Activated CD8-positive, alpha-beta memory T cell treated with anti-CD3 and anti-CD28 coated beads, Interleukin-2, amount 50 U/mL, for 4 hours (primary cell): ENCODE measurements at places on chromosomes 12 and 14.

DNA sequence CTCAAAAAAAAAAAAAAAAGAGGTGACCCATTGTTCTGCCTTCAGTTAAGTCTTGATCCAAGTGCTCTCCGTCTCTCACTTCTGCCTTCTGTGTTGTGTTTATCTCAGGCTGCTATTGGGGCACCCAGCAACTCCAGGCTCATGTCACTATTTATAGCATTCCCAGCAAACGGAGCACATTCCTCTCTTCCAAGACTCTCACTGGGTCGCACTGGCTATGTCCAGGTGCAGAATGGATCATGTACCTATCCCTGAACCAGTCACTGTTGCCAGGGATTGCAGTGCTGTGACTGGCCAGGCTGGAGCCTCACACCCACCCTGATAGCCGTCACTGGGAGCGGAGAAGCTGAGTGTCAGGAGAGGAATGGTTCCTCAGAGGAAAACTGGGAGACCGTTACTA is 31.2 kb downstream of the RHOF start:
- DNase-seq: no peak

DNA sequence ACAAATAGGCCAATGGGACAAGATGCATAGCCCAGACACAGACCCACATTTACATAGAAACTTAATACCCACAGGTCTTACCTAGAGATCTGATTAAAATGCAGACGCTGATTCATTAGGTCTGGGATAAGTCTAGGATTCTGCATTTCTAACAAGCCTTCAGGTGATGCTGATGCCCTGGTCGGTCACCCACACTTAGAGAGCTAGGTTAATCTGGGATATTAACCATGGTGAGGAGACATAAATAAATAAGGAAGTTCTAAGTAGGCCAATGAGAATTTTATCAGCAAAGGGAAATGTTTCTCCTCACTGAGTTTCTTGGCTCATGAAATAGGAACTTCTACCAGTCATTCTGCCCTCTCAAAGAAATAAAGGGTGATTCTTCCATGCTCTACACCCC is 120.1 kb downstream of the BMP4 start:
- DNase-seq: no peak

DNA sequence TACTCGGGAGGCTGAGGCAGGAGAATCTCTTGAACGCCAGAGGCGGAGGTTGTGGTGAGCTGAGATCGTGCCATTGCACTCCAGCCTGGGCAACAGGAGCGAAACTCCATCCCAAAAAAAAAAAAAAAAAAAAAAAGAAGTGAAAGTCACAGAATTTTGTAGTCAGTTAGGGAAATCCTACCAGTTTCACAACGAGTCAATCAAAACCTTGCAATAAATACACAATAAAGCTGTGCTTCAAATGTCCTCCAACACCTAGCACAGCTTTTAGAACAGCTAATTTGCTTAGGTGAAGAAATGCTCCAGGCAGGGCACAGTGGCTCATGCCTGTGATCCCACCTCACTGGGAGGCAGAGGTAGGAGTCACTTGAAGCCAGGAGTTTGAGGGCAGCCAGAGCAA is 112.8 kb upstream of the ATF7IP start:
- DNase-seq: no peak

DNA sequence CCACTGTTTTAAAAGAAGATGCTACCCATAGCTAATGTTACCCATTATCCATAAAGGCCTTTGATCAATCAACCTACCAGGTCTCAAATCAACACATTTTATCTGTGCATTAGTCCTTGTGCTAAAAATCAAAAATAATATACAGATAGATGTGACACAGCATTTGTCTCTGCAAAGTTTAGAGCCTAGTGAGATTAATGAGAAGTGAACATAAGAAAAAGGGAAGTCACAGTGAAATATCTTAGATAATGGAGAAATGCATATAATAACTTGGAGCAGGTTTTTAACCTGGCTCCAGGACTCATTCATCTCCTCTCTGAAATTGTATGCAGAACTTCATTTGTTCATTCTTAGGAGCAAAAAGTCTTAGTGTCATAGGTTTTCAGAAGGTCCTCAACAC is 7.2 kb downstream of the PDE3A start:
- DNase-seq: no peak

DNA sequence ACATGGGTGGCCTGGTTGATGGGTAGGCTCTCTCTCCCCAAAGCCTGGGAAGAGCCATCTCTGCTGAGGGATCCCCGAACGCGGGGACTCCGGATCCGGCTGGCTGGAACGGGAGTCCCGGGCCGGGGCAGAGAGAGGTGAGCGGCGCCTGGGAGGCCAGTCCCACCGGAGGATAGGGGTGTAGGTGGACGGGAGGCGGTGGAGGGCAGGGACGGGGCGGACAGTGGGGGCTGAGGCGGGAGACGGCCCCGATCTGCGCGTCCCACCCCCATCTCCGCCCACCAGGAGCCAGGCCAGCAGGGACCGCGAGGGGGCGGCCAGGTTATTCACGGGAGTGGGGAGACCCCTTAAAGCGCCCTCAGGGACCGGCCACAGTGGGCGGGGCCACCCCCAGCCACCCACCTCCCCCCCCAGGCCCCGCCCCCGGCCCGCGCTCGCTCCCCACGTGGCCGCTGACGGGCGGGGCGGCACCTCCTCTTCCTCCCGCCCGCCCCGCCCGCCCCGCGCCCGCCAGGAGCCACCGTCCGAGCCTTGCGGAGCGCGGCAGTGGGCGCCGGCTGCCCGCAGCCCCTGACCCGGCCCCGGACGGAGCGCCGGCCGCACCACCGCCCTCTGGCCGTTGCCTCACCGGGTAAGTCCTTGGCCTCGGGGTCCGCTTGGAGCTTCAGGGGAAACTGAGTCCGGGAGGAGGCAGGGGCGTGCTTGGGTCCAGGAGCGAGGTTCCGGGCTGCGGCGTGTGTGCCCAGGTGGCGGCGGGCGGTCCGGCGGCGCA is at the start of gene INF2:
TSS of gene INF2 (plus strand) at position 510 of the 772 bp plus-strand sequence. CDS start 11,748 bp downstream, outside the sequence.
- DNase-seq: peak; percentile 56

DNA sequence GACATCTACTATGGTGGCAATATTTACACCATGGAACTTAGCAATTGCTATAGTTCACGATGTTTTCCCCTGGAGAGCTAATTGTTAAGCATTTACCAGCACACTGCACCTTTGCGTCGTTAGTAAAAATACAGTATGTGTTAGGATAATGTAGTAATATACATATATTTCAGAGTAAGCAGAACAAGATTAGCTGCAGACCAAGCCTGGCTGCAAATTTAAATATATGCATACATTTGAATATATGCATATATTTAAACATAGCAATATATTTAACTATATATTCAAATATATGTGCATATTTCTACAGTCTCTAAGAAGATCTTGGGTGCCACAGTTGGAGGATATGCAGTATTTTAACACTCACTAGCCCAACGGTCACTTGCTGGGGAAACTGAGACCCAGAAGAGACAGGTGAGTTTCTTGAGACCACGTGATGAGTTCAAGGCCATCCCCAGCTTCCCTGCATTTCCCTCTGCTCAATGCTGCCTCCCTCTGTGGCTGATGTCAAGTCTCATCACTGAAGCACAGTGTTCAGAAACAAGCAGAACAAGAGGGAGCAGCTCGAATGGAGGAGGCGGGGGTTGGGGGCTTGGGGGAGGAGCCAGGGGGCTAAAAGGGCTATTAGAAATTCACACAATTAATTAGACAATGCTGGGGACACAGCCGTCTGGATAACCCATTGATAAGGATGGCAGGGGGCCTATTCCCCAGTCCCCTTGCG is 708.0 kb downstream of the MED13L start:
- DNase-seq: no peak

DNA sequence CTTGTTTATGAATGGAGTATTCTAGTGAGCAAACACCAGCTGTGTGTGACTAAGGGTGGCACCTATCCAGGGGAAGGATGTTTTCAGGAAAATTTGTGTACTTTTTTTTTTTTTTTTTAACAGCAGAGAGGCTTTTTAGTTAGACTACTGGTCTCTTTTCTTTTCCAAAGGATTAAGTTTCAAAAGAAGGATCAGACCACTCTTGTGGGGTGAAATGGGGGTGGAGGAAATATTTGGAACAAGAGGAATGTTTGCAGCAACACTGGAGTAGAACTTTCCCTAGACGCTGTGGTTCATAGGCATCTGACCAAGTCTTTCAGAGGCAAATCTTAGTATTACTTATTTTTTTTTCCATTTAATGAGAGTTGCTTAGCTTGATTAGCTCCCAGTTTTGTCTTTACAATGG is 21.1 kb downstream of the NUBPL start:
- DNase-seq: no peak

- no peak for DNase-seq
Measured at GRCh38 chr14:60206837-60207533, 41.8 kb upstream of the DHRS7 start.

- no peak for DNase-seq
Measured at GRCh38 chr12:122420471-122421162, 1.9 kb downstream of the CLIP1 start.

DNA sequence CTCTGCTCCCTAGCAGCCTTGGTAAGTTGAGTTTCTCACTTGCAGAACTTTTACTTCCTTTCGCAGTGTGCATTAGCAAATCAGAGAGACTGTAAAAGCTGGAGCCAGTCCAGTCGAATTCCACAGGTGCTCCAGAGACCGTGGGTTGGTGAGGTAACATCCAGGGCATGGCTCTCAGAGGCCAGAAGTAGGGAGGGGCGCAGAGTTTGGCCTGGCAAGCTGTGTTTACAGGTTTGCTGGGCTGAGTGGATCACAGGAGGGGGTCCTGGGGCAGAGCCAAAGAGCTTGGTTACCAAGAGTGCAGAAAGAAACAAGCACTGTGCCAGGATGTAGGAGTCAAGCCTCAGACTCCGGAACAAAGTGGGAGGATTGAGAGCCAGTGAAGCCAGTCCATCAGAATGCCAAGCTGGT is 10.2 kb upstream of the BHLHE41 start:
- no peak for DNase-seq

DNA sequence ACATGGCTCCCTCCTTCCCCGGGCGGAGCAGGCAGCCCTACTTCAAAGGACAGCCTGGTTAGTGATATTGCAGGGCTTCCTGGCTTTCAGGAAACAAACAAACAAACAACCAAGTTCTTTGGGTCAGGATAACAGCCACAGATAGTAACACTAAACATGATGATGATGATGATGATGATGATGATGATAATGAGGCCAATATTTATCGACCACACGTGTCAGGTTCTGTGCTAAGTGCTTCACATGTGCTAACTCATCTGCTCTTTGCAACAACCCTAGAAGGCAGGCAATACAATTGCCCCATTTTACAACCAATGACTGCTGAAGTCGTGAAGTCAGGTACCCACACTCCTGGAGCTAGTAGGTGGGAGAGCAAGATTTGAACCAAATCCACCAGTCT is 44.1 kb upstream of the TBX5 start:
- no peak for DNase-seq

GRCh38 chr12:31280183-31280582 is 45.8 kb downstream of the SINHCAF start:
- no peak for DNase-seq

DNA sequence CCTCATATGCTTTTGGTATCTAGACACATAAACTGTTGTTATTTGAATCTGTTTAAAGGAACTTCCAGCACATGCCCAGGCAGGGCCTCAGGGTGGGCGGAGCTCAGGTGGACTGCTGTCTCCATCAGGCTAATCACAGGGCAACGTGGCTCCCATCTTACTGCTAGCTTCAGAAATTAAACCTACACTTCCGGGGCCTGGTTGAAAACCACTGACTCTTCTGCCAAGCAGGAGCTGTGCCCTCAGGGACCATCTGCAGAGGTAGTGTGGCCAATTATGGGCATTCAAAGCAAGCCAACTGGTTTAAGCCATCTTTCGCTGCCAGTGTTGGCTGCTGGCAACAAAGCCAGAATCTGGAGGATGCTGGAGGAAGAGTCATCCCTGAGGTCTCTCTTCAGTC is 97.5 kb downstream of the TMX1 start:
- DNase-seq: no peak

GRCh38 chr14:100825713-100826331 is at the start of gene MEG3:
TSS of gene MEG3 (plus strand) at chr14:100826118.
- DNase-seq: no peak

GRCh38 chr14:61836184-61836583 is 74.0 kb downstream of the SNAPC1 start:
- no peak for DNase-seq

- no peak for DNase-seq
Measured at GRCh38 chr12:50542448-50542847, 37.7 kb downstream of the DIP2B start.

DNA sequence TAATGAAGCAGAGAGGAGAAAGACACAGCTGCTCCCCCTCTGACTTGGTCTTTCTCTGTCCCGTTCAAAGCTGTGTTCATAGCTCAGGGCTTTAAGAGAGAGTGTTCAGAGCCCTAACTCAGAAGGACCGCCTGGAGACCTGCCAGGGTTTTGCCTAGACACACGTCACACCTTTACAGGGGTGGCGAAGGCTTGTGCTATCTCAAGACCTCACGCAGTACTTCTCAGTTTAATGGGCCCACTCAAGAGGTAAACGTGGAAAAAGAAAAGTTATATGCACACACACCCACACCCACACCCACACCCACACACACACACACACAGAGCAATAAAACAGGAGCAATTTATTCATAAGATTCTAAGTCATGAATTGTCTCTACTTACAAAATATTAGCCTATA is 374.3 kb downstream of the C12orf75 start:
- DNase-seq: no peak

GRCh38 chr12:3571724-3572123 is 80.7 kb downstream of the PRMT8 start:
- DNase-seq: no peak

DNA sequence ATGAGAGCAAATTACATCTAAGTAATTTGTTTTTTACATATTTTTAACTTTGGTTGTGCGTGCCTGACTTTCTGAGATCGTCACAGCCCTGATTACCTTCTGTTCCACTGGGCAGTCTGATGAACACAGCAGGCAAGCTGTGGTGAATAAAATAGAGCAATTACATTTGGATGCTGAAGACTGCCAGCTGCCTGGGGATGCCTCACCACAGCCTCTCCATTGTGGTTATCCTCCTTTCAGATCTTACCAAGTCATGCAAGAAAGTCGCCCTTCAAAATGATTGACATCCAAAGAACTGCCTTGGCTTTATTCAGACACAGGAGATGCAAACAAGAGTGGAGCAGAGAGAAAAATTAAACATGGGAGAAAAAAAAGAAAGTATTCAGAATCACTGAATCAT is 456.6 kb upstream of the TMPO start:
- DNase-seq: no peak

DNA sequence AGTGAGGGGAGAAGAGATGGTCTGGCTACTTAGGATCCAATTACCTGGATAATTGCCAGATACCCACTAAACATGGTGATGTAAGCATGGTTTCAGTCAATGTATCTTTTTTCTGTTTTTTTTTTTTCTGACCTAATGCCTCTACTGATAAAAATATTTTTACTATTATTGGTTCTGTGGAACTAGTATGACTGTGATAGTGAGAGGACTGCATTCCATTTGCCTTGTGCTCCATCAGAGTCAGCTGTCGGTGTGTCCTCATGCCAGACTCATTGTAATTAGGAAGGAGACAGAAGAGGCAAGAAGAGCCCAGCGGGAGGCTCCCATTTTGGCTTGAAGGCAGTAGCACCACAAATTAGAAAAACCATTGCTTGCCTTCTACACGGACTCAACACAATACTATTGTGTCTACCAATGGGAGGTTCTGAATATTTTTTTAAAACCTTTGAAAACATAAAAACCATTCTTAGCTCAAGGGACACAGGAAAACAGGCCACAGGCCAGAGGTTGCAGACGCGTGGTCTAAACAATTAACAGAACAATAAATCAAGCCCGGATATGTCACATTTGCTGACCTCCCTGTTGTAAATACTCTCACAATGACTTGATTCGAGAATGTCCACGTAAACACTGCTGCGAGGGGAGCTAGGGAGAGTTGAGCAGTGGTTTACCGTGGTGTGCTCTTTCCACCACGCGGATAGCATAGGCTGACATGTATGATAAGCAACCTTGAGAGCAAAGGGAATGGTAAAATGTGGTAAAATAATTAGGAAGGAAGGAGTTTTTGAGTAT is 13.5 kb upstream of the DCP1B start:
- DNase-seq: no peak

GRCh38 chr12:108568338-108569154 is 6.2 kb downstream of the ISCU start:
- peak; percentile 53 for DNase-seq
